ENCODE measurements at places on chromosomes 2 and 18.

DNA sequence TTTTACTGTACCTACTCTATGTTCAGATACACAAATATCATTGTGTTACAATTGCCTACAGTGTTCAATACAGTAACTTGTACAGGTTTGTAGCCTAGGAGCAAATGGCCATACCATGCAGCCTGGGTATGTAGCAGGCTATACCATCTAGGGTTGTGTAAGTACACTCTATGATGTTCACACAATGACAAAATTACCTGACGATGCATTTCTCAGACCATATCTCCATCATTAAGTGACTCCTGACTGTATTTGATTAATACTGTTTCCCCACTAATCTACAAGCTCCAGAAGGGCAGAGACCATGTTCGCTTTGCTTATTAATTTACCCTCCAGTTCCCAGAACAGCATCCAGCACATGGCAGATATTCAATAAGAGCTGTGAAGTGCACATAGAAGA lies 372.2 kb downstream of the METTL4 start:
- DNase-seq: no peak

DNA sequence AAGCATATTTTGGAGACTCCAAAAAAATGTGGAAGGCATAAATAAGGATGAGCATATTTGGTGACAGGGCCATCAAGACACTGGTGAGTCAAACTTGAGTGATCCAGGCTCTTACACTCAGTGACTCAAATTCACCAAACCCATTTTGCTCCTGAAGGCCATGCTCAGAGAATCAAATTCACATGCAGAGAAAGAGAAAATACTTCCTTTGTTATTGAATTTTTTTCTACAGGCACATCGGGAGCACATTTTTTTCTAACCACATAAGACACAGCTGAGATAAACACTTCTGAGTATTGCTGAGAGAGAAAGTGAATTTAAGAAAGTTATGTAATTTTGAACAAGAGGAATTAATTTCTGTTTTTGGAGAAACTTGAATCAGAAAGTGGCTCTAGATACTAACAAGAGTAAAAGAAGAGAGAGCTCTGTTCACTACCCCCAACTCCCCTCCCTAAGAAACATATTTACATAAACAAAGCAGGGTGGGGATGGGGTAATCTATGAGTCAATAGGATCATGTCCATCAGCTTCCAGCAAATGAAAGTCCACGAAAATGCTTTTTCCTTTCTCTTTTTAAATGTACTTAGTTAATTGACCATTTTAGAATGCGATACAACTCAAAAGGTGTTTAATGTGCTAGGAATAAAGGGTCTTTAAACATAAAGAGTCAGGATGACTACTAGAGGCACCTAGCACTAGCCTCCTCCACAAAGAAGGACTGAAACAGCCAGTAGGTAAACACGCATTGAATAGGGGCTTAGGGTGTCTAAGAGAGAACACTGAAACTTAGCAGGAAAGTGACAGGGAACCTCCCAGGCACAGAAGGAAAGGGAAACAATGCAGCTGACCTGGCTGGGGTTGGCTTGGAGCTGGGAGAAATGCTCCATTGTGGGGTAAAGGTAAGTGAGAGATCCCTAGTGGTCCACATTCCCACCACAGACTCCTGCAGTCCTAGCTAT lies 152.3 kb downstream of the KCNE4 start:
- DNase-seq: no peak

DNA sequence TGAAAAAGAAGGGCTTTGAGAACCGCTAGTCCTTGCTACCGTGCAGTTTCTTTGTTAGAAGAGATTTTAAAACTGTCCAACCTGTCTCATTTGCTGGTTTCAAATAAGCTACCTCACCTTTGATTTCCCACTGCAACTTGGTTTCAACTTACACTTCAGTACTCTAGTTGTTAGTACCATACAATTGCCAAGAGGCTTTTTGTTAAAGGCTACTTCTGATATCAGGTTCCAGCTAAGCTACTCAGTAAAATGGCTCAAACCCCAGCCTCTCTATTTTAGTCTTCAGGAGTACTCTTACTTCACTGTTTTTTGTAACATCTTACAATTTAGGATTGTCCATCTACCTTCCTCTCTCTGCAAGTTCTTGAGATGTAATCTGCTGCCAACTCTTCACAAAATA lies 91.6 kb downstream of the INO80D start:
- DNase-seq: no peak

- DNase-seq: peak; percentile 69
Observed at GRCh38 chr2:101125374-101125773, 25.8 kb downstream of the TBC1D8 start.

DNA sequence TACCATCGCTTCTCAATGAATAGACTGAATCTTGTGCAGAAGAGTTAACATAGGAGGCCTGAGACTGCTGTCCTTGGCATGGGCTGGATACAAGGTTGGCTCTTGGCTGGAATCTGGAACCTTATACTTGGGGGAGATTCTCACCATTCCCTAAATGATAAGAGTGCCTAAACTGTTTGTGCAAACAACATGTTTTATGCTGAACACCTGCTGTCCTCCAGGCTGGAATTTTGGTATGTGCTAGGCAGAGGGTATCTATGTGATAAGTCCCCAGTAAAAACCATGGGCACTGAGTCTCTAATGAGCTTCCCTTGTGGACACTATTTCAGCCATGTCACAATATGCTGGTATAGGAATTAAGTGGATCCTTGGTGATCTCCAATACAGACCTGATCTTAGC lies 12.8 kb downstream of the PGAP1 start:
- no peak for DNase-seq

GRCh38 chr2:108363024-108363907 lies 14.5 kb upstream of the SULT1C4 start:
- DNase-seq: no peak

DNA sequence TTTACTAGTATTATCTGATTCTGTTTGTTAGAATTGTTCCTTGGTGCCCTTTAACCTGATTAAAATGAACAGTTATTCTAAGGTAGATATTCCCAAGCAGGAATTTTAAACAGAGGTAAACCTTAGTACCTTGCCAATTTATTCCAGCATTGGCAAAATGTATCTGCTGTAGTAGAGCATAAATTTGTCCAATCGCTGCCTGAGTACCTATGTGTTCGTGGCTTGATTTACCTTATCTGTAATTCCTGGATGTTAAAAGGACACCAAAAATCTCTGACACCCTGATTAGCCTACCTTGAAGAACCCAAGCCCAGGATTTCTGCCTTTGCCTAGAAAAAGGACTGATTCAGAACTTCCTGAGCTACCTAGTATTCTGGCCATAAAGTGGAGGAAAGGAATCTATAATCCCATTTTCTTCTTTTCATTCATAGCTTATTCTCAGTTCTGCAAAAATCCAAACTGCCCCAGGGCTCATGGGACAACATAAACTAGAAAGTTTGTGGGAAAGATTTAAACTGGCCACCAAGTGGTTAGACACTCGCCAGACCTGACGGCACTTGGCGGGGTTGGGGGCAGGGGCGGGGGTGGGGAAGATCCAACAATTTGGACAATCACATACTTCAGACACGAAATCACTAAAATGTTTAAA lies 16.2 kb upstream of the ZCCHC2 start:
- no peak for DNase-seq

DNA sequence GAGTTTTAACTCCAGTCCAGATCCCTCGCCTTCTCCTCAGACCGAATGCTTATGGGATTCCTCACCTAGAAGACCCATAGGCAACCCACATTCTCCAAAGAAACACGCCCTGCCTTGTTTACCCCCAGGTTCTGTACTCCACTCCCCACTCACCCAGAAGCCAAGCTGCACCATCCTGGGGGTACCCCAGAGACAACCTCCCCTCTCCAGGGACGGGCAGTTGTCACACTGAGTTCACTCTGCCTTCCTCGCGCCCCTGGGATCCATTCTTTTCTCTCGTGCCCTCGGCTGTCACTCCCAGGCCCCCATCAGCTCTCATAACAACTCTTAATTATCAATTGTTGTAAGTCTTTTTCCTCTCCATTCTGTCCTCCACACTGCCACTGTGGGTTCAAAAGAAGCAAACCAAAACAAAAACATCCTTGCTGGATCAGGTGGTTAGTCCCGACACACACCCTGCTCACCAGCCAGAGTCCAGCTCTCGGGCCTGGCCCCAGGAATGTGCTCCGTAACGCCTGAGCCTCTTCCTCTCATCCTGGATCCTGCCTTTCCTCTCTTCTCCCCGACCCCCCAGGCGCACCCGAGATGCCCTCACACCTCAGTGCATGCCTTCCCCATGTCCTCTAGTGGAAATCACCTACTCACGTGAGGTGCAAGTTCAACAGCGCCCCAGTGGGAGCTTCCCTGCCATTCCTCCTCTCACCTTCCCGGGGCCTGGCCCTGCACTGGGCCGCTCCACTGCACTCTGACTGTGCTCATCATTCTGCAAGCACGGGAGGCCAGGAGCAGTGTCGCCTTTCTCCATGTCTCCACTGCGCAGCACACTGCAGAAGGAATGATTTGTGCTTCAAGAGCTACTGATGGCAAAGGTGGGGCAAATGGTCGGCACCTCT lies 20.7 kb downstream of the COX7A2L start:
- DNase-seq: no peak

- DNase-seq: no peak
Observed at GRCh38 chr18:11666831-11667230, 22.2 kb upstream of the GNAL start.

GRCh38 chr2:23504591-23504990 lies 119.6 kb downstream of the KLHL29 start:
- DNase-seq: no peak

GRCh38 chr2:127498386-127498785 lies 27.9 kb downstream of the IWS1 start:
- no peak for DNase-seq

GRCh38 chr2:225233234-225233633 lies 166.3 kb upstream of the NYAP2 start:
- DNase-seq: no peak

DNA sequence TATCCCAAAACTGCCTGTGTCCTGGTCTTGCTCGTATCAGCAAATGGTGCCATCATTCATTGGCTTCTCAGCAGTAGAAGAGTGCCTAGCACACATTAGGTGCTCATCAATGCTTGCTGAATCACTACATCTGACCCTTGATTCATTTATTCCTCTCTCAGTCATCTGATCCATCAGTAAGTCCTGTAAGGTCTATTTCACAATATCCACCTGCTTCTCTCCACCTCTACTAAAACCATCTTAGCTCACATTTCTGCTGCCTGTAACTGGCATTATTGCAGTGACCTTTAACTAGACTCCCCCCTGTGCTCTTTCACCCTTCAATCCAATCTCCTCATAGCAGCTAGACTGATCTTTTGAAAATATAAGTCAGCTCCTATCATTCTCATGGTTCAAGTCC lies 387.6 kb upstream of the SPRED2 start:
- DNase-seq: no peak

GRCh38 chr2:44430342-44430741 lies 68.6 kb downstream of the CAMKMT start:
- no peak for DNase-seq

GRCh38 chr2:11512431-11512830 lies 21.4 kb upstream of the GREB1 start:
- no peak for DNase-seq

DNA sequence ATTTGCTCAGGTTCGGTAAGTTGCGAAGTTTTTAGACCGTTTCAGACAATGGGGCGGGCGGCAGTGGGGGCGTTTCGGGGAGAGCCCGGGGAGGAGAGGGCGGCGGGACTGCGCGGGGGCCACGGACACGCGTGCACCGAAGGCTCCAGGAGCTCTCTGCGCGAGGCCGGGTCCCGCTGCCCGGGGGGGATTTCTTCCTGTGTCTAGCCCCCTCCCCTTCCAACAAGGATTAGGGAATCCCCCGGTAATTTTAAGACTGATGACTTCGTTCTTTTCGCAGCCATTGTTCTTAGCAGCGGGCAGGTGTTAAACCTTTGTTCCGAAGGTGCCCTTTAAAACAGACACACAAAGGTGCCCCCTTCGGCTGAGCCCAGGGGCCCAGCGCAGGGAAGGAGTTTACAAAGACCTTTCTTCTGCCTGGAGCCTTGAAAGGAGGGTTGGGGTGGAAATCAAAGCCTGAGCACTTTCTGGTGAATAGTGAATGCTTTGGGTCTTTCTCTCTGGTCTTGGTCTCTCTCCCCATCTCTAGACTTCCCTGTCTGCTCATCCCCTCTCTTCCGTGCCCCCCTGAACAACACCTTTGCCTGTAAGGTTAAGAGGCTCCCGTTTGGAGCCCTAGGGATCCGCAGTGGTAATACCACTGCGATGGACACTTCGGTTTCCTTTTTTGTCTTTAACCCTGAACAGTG lies 2.1 kb downstream of the TRIB2 start:
- DNase-seq: no peak
